ENCODE measurements at places on chromosomes 11 and 22.
A peak's percentile ranks its signal among the peaks of the same experiment; 100 is the strongest.

- no peak for DNase-seq
Observed at GRCh38 chr11:22681281-22681812, 14.9 kb downstream of the GAS2 start.

GRCh38 chr11:59999691-60000090, 17.3 kb upstream of the OOSP4B start:
- no peak for DNase-seq

- peak; percentile 41 for DNase-seq
Observed at GRCh38 chr22:23144932-23145877, at the start of gene RAB36. Gene RAB36 (plus strand): TSS chr22:23145477. CDS start chr22:23146617, 1,140 bp downstream.

GRCh38 chr22:33325232-33326004, 267.2 kb upstream of the SYN3 start:
- no peak for DNase-seq

GRCh38 chr11:87775036-87775435, 400.2 kb downstream of the RAB38 start:
- DNase-seq: no peak

Measured in stimulated activated CD4-positive, alpha-beta T cell treated with anti-CD3 and anti-CD28 coated beads, TNF-alpha, amount 100 ng/mL, for 4 hours (primary cell).